Gastrocnemius medialis (tissue), 4 donors: ENCODE measurements at places on chromosomes 6 and 20.

DNA sequence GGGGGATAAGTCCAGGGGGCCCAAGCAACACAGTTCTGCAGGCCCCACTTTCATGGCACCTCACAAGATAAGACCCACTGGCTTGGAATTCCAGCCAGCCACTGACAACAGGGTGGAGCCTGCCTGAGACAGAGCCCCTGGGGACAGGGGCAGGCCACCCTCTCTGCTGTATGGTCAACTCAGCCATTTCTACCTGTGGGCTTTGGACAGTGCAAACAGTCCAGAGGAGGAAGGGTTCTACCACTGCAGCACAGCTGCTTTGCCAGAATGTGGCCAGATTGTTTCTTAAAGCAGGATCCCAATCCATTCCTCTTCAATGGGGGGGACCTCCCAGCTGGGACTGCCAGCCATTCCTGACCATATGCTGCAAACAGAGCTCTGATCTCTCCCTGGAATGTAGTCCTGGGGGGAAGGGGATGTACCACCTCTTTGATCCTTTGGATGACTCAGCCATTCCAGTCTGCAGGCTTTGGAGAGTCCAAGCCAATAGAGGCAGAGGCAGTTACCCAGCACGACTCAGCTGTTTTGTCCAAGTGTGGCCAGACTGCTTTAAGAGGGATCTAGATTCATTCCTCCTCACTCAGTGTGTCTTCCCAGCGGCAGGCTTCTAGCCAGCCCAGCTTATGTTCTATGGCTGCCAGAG, 842.2 kb downstream of the EPHA7 start:
- H3K4me1 ChIP-seq = no peaks in the 10 kb centered on the region
- H3K27ac ChIP-seq = no peak overlapping the region
- no peaks in the 10 kb centered on the region for H3K36me3 ChIP-seq
- no peak for DNase-seq
- no peak overlapping the region for H3K4me3 ChIP-seq

DNA sequence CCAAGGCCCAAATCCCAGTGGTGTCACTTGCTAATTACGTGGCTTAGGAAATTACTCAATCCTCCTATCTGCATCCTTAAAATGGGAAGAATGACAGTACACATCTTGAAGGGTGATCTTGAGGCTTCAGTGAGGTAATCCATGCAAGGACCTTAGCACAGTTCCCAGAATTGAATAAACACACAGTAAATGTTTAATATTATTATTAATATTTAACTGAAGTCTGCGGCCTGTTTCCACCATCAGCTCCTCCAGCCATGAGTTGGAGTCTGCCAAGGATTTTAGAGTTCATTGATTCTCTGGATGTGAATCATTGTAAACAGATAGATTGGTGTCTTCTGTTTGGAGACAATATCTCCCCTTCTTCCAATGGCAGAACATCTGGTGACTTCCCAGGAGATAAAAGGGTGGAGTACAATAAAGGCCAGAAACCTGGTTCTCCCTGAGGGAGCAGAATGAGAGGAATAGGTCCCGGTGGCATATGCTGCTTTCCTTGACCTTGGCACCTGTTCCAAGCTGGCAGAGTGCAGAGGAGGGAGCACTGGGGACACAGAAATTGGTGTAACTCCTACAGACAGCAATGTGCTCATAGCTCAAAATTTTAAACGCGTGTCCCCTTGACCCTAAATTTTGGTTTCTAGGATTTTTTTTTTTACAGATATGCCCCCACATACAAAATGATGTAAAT, 25.4 kb downstream of the UNC5CL start:
- H3K4me1 ChIP-seq = no peaks in the 10 kb centered on the region
- H3K27me3 ChIP-seq = no peaks in the 10 kb centered on the region
- DNase-seq = no peak
- no peaks in the 10 kb centered on the region for H3K36me3 ChIP-seq

DNA sequence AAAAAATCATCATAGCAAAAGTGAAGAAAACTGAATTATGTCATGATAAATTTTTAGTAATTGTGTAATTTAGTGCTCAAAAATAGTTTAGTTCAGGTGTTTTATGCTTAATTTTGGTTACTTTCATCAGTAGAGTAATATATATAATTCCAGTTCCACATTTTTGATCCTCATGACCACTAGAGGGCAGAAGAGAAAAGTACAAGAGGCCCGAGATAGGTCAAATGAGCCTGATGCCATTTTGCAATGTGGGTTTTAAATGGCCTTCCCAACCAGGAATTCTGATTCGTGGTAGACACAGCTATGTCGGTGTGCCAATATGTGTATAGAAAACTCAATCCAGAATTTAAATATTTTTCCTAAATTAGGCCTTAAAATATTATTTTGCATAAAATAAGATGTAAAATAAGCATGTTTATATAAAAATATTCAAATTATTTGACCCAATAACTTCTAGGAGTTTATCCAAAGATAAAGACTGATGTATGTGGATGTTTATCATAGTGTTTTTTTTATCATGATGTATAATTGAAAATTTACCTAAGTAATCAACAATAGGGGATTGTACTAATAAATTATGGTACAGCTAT, 159.7 kb upstream of the RPS6KA2 start:
- no peak overlapping the region for H3K4me3 ChIP-seq
- no peaks in the 10 kb centered on the region for H3K4me1 ChIP-seq
- no peak for DNase-seq
- H3K36me3 ChIP-seq = no peaks in the 10 kb centered on the region
- H3K27ac ChIP-seq = no peak overlapping the region

GRCh38 chr6:43736211-43736786, 33.7 kb upstream of the VEGFA start:
- H3K4me3 ChIP-seq = no peak overlapping the region
- DNase-seq = no peak
- no peak overlapping the region for H3K27ac ChIP-seq
- no peaks in the 10 kb centered on the region for H3K27me3 ChIP-seq
- H3K4me1 ChIP-seq = no peaks in the 10 kb centered on the region

DNA sequence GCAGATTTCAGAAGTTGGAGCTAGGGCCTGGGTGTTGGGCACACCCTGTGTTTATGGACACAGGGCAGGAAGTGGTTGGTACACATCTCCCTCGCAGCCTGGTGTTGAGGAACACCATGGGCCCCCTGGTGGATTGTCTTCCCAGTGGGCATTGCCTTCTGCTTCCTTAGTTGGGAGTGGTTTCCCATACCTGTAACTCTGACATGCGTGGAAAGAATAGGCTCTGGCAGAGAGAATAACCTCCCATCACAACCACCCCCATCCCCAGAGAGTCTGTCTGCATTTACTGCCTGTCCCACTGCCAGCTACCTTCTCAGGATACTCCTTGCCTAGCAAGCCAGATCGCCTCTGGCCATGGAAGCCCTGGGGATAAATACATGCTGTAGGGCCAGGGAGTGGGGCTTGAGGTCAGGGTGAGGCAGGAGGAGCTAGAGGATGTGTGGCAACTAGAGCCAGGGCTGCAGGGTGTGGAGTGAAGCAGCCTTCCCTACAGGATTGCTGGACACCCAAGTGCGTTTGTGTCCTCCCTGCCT, 14.7 kb downstream of the LRRC73 start:
- H3K27ac ChIP-seq = no peak overlapping the region
- peaks cover 12% of the 10 kb centered on the region for H3K4me1 ChIP-seq
- peaks cover 29% of the 10 kb centered on the region for H3K36me3 ChIP-seq

GRCh38 chr6:109894181-109894580, 83.9 kb upstream of the GPR6 start:
- H3K27ac ChIP-seq = no peak overlapping the region
- no peaks in the 10 kb centered on the region for H3K36me3 ChIP-seq
- H3K4me3 ChIP-seq = no peak overlapping the region
- H3K4me1 ChIP-seq = no peaks in the 10 kb centered on the region

GRCh38 chr20:46102940-46103339, 13.2 kb upstream of the NCOA5 start:
- no peak for DNase-seq
- H3K4me1 ChIP-seq = no peaks in the 10 kb centered on the region
- peaks cover 49% of the 10 kb centered on the region for H3K27me3 ChIP-seq
- no peaks in the 10 kb centered on the region for H3K36me3 ChIP-seq

GRCh38 chr6:170003027-170003426, 251.6 kb downstream of the ERMARD start:
- no peak overlapping the region for H3K27ac ChIP-seq
- no peaks in the 10 kb centered on the region for H3K4me1 ChIP-seq
- DNase-seq = no peak
- no peaks in the 10 kb centered on the region for H3K36me3 ChIP-seq
- H3K27me3 ChIP-seq = no peaks in the 10 kb centered on the region
- no peak overlapping the region for H3K4me3 ChIP-seq

DNA sequence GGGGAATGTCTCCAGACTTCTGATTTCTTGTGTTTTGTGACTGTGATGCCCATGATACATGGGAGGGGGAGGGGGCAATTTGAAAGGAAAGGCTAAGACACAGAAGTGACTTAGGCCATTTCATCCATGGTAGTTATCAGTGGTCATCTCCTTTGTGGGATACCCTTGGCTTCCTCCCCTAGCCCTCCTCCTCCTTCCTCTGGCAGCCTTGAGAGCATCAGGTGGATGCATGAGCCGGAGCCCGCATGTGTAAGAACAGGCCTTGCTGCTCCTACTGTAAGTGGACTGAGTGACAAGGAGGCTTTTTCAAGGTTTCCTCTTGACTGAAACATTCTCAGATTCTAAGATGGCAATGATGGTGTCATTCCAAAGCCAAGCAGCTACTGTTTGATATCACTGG, 874 bp downstream of the CD83 start:
- no peak overlapping the region for H3K4me3 ChIP-seq
- H3K36me3 ChIP-seq = no peaks in the 10 kb centered on the region
- no peak for DNase-seq

GRCh38 chr6:137610702-137611101, 116.5 kb upstream of the OLIG3 start:
- no peak overlapping the region for H3K4me3 ChIP-seq
- no peaks in the 10 kb centered on the region for H3K4me1 ChIP-seq
- no peak overlapping the region for H3K27ac ChIP-seq
- H3K27me3 ChIP-seq = no peaks in the 10 kb centered on the region
- DNase-seq = no peak
- no peaks in the 10 kb centered on the region for H3K36me3 ChIP-seq

GRCh38 chr6:130715058-130715457, 112.1 kb upstream of the SMLR1 start:
- no peaks in the 10 kb centered on the region for H3K36me3 ChIP-seq
- no peak overlapping the region for H3K4me3 ChIP-seq
- no peak overlapping the region for H3K27ac ChIP-seq
- DNase-seq = no peak
- no peaks in the 10 kb centered on the region for H3K27me3 ChIP-seq
- H3K4me1 ChIP-seq = no peaks in the 10 kb centered on the region

- no peaks in the 10 kb centered on the region for H3K4me1 ChIP-seq
- no peak overlapping the region for H3K27ac ChIP-seq
- DNase-seq = no peak
- no peak overlapping the region for H3K4me3 ChIP-seq
- no peaks in the 10 kb centered on the region for H3K36me3 ChIP-seq
These were observed 21.9 kb upstream of the CDH4 start for GRCh38 chr20:61230166-61230565.

DNA sequence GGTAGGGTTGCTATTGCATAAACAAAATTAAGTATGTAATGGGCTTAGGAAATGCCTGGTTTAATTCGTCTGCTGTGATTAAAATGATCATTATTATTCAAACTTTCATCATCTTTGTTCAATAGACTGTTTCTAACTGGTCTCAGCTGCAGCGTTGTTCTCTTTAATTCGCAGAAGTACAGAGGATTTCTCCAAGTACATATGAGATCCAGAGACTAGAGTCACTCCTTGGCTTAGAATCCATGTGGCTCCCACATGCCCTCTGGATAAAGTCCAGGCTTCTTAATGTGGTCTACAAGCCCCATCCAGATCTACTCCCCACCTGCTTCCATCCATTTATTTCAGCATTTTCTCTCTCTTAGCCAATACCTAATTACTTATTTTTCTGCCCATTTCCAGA, 1.1 kb upstream of the ZBTB24 start:
- H3K27me3 ChIP-seq = no peaks in the 10 kb centered on the region
- H3K27ac ChIP-seq = peak overlapping the region; percentile 74
- H3K36me3 ChIP-seq = no peaks in the 10 kb centered on the region
- no peak overlapping the region for H3K4me3 ChIP-seq
- peaks cover 36% of the 10 kb centered on the region for H3K4me1 ChIP-seq

GRCh38 chr6:43383021-43383667, 13.7 kb upstream of the ZNF318 start:
- H3K36me3 ChIP-seq = no peaks in the 10 kb centered on the region
- no peak overlapping the region for H3K27ac ChIP-seq
- no peak overlapping the region for H3K4me3 ChIP-seq
- no peaks in the 10 kb centered on the region for H3K27me3 ChIP-seq
- DNase-seq = no peak

DNA sequence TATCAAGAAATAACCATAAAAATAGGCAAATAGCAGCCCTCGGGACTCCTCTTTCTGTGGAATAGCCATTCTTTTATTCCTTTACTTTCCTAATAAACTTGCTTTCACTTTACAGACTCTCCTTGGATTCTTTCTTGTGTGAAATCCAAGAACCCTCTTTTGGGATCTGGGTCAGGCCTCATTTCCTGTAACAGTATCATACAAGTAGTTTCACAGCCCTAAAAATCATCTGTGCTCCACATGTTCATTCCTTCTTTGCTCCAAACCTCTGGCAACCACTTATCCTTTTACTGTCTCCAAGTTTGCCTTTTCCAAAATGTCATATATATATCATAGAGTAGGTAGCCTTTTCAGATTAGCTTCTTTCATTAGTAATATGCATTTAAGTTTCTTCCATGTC, 13.5 kb upstream of the NT5E start:
- no peaks in the 10 kb centered on the region for H3K27me3 ChIP-seq
- no peak overlapping the region for H3K27ac ChIP-seq
- no peak for DNase-seq
- H3K36me3 ChIP-seq = no peaks in the 10 kb centered on the region
- no peaks in the 10 kb centered on the region for H3K4me1 ChIP-seq

DNA sequence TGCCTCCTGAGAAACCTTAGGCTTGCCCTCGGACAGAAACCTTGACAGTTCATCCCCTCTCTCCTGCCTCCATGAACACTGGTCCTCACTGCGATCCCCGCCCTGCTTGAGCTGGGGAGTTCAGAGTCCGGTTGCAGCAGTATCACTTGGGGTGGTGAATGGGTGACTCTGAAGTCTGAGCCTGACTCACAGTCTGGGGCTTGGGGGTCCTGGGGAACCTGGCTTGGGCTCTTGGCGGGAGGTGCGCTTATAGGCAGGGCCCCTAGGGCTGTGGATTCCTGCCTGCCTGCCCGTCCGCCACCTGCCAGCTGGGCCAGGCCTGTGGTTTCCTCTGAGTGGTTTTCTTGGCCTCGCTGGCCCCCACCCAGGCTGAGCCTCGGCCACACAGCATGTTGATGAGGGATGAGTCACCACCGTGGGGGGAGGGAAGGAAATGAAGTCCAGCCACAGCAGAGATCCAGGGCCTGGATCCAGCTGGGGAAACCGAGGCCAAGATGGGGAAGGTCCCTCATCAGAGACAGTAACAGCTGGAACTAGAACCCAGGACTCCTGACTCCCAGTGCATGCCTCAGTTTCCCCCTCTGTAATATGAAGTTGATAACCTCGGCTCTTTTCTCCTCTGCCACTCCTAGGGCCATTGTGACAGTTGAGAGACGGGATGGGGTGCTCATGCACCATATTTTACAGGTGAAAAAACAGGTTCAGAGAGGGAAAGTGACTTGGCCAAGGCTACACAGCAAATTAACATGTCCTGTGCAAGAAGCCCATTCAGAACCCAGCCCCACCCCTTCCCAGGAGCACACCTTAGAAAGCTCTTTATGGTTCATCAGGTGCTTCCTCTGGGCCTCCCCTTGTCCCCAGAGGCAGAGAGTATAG, 9.2 kb downstream of the FOXS1 start:
- peak; percentile 89 for DNase-seq
- H3K27me3 ChIP-seq = no peaks in the 10 kb centered on the region
- H3K4me3 ChIP-seq = no peak overlapping the region
